ENCODE measurements at places on chromosomes 13 and 19.

DNA sequence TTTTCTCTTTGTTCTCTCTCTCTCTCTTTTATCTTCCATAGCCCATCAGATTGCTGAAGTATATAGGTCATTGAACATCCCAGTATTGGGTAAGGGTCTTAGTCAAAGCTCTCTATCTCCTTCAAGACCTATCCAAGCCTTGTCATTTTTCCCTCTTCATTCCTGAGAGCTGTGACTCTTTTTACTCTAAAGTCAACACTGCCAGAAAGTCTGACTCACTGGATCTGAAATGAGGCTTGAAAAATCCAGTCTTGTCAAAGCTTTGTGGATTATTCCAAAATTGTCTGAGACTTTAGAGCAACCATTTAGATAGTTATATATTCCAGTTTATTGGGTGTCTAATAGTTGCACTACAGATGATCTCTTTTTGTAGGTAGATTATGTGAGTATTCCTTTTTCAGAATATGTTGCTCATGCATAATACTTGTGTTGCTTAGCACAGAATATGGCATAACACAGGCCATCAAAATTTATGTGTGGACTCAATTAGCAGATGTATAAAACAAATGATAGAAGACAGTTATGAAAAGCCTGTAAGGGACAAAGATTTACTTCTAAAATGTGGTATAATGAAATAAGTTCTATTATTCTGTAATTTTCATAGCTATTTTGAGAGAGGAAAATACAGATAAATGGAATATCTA is 389.3 kb upstream of the PCDH9 start:
- no peak for DNase-seq

- DNase-seq: no peak
Observed at GRCh38 chr13:35993686-35994085, 137.5 kb downstream of the DCLK1 start.

GRCh38 chr19:41433171-41433570 is 6.0 kb upstream of the B3GNT8 start:
- no peak for DNase-seq

DNA sequence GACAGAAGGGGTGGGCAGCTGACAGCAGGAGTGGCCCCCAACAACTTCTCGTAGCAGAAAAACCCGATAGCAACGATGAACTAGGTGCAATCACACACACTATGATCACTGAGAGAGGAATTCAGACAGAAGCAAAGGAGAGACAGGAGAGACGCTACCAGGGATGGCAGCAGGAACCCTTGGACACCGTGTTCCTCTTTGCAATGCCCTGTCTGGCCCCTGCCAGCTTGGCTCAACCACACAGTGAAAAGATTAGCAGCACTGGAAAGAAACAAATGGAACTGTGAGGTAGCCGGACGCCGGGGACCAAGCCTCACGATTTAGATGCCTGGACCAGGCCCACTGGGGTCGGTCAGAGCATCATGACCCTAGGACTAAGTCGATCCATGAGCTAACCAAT is 23.6 kb downstream of the DCAF15 start:
- DNase-seq: no peak

GRCh38 chr19:17160908-17161307 is 54.2 kb upstream of the USE1 start:
- no peak for DNase-seq

DNA sequence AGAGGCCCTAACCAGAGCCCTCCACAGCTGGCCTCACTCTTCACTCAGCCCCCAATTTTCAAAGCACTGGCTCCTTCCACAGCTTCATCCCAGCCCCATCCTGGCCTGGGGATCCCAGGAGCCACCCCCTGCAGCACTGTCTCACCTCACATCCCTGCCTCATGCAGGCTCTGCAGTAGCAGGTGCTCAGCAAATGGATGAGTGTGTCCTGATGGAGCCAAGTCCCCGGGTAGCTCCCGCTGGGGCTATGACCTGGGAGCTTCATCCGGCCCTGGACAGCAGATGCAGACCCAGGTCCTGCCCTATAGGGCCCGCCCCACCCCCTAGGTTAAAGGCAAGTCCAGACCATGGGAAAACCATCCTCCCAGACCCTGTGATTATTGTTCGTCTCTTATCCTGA is 143.2 kb upstream of the ZNF507 start:
- DNase-seq: no peak

- no peak for DNase-seq
Observed at GRCh38 chr13:113448885-113449692, 4.2 kb downstream of the ADPRHL1 start.

Measured in stimulated activated CD4-positive, alpha-beta T cell treated with anti-CD3 and anti-CD28 coated beads, Interleukin-12 subunit alpha, Interleukin-12 subunit beta, amount 100 ng/mL, for 4 hours (primary cell).